ENCODE measurements at places on chromosomes 5 and 9.

GRCh38 chr5:57841676-57842363 lies 359.2 kb upstream of the ACTBL2 start:
- no peak for DNase-seq

GRCh38 chr5:157670662-157671591 lies at the start of gene C5orf52:
Gene C5orf52 (plus strand): TSS chr5:157671533. CDS start chr5:157671615, 82 bp downstream.
- peak; percentile 66 for DNase-seq

- DNase-seq: no peak
Observed at GRCh38 chr5:10123254-10123989, 126.3 kb downstream of the ATPSCKMT start.

DNA sequence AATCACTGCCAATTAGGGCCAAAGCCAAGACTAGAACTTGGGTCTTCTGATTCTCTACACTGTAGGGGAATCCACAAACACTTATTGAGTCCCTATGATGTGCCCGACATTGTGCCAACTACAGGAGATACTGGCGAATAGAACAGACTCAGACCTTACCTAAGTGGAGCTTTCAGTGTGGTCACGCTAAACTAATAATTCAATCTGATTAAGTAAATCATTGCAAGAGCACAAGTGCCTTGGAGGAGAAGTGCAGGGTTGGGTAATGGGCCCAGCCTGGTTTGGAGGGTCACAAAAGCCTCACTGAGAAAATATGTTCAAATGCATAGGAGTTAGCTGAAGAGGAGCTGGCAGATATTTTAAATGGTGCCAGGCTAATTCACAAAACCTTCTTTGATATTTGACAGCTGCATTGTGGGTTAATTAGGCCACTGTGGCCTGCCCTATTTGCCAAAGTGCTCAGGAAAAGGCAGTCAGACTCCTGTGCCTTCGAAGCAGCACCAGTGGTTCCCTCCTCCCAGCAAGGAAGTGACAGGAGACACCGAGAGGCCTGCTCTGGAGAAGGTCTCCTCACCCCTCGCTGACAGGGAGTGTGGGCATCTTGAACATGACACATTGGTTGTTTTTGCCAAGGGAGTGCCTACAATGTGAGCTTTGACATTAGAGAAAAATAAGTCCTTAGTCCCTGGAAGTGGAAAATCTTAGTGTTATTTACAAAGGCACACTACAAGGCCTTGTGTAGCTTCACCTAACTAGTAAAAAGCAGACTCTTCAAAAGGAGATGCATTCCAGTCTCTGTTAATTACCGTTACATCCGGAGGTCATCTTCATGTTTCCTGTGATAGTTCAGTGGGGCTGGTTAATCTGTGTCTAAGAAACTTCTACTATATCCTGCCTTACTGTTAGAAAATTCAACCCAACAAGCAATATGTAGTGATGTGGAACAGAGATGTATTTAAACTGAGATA lies 24.1 kb upstream of the TRAF1 start:
- DNase-seq: no peak

DNA sequence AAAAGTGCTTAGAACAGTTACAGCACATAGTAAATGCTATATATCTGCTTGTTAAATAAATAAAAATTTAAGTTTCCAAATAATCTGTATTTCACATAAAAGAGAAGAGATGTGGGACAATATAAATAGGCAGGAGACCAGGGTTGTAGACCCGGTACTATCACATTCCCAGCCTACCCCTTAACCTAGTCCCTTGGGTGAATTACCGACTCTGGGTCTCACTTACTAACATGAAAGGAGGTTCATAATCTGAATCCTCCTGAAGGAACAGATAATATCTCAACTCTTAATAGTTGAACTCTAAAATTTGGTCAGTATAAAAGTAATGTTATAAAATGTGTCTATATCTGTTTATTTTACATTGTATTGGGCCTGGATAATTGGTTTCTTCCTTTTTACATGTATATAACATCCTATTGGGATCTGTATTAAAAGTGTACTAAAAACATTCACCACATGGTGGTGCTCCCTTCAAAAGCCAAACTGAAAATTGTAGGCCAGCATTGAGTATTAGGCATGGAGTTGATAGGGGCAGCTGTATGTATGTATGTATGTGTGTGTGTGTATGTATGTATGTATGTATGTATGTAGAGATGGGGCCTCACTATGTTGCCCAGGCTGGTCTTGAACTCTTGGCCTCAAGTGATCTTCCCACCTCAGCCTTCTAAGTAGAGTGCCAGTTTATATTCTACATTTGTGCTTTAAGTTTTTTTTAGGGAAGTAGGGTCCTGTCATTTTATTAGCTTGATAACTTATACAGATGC lies 64.2 kb upstream of the ABL1 start:
- no peak for DNase-seq
